Hypothalamus (tissue), 51 donors: ENCODE measurements at places on chromosomes 4 and X.

GRCh38 chrX:43557792-43558191 lies 98.3 kb upstream of the MAOA start:
- peak; percentile 44 for DNase-seq

DNA sequence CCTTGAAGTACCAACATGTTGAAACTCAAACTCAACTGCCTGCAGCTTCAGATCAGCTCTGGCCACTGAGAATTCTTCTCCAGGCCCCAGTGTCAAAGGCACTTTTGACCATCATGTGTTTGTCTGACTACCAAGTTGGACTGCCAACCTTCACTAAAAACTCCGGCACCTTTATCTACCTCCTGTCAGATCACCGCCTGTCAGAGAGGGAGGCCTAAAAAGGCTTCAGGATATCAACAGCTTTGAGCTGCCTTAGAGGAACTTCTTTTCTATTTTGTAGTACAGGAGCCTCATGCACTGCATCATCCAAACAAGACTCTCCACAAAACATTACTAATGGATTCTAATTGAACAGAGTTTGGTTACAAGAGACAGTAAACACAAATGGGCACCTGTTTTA lies 2.8 kb downstream of the ACSL1 start:
- DNase-seq, result no peak

DNA sequence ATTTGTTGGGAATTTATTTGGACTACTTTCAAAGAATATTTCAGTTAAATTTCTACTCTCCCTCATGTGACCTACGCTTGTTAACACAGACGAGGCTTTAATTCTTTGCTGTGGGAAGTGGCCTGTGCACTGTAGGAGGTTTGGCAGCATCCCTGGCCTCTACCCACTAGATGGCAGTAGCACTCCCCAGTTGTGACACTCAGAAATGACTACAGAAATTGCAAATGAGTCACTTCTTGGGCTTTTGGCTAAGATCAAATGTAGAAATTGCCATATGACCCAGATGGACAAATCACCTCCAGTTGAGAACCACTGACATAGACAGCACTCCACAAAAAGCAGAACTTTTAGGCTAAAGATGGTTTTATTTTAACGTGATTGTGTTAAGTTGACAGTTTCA lies 22.1 kb downstream of the PIR start:
- DNase-seq, result peak; percentile 23

DNA sequence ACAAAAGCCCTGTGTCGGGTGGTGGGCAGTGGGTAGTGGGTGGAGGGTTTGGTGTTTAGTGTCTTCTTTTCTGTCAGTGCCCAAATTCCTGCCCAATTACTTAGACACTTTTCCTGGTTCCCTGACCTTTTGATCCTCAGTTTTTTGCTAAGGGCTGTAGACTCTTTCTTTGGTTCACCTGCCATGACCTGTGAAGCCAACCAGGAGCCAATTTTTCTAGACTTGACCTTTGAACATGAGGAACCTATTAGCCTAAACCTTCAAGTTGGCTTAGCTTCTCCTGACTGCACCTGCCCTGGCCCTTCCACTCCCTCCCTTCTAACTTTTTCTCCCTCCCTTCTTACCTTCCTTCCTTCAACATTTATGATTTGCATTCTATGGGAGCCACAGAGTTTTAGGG lies 94.5 kb downstream of the MID1IP1 start:
- no peak for DNase-seq

- DNase-seq, result no peak
These were observed 37.9 kb upstream of the NKAP start for GRCh38 chrX:119981286-119982070.

GRCh38 chr4:170698334-170698733 lies 608.6 kb upstream of the AADAT start:
- DNase-seq, result no peak

DNA sequence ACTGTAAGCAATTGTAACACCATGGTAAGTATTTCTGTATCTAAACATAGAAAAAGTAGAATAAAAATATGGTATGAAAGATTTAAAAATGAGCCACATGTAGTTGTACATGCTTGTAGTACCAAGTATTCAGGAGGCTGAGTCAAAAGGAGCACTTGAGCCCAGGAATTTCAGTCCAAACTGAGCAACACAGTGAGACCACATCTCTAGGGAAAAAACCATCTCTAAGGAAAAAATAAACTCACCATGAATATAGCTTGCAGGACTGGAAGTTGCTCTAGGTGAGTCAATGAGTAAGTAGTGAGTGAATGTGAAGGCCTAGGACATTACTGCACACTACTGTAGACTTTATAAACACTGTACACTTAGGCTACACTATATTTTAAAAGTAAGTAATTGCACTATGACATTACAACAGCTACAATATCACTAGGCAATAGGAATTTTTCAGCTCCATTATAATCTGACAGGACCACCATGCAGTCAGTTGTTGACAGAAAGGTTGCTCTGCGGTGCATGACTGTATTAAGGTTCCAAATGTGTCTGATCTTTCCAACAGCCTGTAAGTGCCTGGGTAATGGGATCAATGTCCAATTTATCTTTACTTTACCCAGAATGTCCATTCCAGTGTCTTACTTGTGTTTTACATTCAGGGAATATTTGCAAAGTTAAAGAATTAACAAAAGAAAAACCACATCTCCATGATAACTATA lies 28.9 kb upstream of the LRBA start:
- no peak for DNase-seq

DNA sequence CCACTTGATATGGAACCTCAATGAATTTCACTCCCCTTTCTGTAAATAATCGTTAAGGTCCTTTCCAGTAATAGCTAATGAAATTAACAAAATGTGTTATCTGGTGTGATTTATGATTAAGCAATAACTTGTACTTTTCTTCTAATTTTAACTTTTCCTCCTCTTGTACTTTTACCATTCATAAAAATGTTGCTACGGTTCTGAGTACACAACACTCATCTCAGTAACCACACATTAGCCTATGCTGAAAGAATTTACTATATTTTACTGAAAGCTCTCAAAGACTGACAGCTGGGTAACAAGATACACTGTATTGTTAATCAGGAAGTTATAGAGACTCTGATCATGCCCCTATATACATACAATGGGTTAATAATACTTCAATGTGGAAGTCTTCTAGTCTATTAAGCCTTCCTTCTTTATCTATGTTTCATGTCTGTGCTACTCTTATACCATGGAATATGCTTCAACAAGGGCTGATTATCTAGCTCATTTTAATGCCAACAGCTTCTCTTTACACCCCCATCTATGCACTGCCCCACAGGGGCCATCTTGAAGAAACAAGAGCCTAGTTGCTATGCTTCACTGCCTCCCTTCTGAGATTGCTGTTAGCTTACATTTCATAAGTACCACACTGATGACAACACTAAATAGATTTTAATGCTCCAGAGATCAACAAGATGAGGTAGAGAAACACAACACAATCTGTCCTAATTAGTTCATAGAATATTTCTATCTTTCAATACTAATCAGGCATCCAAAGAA lies 39.1 kb downstream of the LAMP2 start:
- DNase-seq, result no peak

GRCh38 chrX:115912372-115912897 lies 258.1 kb upstream of the AGTR2 start:
- no peak for DNase-seq

- no peak for DNase-seq
These were observed 131.2 kb upstream of the PCDH18 start for GRCh38 chr4:137663251-137664045.

DNA sequence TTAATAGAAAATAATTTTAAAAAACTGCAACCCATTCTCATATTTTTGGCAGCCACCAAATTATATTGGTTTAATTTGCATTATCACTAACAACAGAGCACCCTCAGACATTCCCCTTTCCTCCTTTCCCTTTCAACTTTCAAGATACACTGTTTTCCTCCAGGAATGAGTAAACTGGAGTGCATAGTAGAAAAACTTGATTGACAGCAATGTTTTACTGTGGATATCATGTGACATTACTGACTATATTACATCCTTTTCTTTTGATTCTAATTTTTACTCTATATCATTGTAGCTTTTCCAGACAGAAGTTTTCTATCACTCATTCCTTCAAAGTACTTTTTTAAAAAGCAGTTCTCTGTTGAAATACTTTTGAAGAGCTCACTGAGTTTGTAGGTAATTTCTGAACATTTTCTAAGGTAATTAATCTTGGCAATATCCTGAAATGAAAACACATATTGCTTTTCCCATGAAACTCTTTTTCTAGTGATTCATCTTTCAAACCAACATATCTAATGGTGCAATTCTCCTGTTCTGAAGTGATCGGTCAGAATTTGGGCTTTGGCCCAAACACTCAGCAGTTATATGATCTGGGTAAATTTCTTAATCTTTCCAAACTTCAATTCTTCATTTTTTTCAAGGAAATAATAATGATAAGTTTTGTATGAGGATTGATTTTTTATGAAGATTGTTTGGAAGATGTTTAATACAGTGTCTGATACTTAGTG lies 920.4 kb upstream of the EPHA5 start:
- DNase-seq, result no peak

- no peak for DNase-seq
These were observed 991.1 kb downstream of the STPG2 start for GRCh38 chr4:97152149-97152548.

- no peak for DNase-seq
These were observed 8.4 kb downstream of the UBE2K start for GRCh38 chr4:39706334-39706733.
